ENCODE measurements at places on chromosomes 7 and 10.

DNA sequence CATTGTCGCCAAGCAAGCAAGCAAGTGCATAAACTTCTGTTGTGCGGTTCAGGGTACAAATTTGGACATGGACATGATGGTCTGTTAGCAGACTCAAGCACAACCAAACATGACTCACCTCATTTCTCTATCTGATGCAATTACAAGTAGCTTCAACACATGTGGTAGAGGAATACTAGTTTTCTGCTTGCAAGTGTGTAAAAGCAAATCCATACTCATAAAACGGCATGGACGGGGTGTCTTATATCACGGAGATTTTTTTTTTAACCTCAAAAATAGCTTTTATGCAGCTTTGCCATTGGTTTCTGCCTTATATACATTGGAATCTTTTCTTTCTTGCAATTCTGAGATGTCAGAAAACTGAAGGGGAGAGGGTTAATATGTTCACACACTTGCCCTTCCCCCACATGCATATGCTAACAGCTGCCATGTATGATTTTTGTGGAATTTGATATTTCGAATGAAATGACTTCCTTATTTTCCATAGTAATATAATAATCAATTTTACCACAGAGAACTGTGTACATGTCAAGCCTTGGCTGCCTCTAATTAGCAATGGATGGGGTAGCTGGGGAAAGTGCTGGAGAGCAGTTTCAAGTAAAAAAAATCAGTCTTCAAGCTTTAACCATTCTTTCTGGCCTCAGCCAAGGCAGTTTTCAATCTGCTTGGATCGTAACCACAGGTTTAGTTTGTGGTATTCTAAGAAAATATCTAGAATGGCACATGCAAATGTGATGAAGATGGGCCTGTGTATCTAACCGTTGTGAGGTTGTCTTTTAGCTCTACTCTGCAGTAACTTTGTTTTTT, 106.0 kb upstream of the PDCD4 start:
- DNase-seq: no peak

DNA sequence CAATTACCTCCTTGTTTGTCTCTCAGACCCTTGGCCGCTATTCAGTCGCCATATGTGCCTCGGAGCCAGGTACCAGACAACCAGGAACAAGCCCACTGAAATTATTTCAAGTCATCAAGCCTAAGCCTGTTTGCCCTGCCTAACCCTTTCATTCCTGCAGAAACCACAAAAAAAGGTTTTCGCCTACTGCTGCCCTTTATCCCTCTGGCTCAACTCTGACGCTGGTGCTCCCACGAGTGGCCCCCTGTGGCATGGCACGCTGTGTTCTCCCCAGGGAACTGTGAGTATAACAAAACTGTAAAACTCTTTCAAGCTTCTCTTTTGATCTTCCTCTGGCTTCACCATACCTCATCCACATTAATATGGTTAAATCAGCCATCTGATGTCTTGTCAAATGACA, 215.7 kb upstream of the CDC14C start:
- DNase-seq: no peak

DNA sequence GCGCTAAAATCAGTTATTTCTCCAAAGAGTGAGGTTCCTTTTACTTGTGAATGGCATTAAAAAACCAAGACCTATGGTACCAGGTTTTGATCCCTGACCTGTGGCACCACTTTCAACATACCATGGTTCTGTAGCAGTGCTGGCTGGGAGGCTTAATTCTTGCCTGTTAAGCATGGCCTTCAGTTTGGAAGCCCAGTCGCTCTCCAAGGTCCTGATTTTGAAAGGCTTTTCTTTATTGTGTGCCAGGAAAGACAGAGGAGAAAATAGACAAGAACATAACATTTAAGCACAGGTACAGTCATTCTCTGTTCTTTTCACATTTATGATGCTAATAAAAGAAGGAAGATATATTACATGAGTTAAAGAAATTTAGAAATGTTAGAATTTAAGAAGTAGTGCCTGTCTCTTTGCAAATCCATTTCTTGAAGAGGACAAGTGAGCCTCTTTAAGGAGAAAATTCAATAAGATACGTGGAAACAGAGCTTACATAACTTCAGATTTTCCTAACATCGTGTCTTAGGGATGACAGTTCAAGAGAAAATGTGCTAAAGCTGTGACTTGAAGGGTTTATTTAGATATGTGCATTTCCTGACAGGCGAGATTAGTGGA, 357.6 kb downstream of the DPP6 start:
- DNase-seq: no peak

DNA sequence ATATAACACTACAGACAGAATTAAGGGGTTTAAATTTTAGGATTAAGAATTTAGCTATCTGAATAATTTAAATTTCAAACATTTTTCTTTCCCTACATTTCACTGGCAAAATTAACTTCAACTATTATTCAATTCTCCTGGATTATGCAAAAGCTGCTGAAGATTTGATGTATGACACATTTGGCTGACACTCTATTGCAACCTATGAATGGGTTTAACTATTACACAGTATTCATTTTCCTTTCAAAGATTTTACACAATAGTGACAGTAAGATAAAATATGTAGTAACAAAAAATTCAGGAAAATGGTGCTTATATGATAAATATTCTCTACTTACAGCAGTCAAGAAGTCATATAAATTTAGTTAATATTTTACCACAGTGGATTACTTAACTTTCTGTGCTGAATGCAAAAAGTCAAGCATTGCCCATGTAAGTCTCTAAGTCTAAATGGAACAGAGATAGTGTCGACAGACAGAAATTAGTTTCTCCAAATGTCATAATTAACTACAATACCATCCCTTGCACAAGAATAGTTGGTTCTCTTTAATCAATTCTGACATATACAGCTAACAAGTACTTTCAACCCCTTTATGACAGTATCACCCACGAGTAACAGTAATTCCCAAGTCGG, 194.1 kb upstream of the FRMD4A start:
- DNase-seq: no peak

DNA sequence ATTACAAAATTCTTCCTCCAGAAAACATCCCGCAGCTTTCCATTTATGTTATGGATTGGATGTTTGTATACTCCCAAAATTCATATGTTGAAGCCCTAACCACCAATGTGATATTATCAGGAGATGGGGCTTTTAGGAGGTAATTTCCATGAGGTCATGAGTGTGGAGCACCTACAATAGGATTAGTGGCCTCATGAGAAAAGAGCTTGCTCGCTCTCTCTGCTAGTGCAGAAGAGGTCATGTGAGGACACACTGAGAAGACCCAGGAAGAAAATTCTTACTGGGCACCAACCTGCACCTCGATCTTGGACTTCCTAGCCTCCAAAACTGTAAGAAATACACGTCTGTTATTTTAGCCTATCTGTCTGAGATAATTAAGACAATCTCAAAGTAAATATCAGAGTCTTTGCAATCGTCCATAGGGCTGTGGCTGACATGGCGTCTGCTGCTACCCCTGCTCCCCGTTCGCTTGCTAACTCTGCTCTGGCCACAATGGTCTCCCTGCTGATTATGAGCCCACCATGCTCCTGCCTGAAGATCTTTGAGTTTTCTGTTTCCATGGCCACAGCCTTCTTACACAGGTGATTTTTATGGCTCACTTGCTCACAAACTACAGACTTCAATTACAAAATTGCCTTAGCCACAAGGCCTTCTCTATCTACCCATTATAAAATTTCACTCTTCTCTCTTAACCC, 333.3 kb downstream of the CACNA2D1 start:
- no peak for DNase-seq

- DNase-seq: no peak
Observed at GRCh38 chr10:113354711-113355110, 198.1 kb upstream of the HABP2 start.

DNA sequence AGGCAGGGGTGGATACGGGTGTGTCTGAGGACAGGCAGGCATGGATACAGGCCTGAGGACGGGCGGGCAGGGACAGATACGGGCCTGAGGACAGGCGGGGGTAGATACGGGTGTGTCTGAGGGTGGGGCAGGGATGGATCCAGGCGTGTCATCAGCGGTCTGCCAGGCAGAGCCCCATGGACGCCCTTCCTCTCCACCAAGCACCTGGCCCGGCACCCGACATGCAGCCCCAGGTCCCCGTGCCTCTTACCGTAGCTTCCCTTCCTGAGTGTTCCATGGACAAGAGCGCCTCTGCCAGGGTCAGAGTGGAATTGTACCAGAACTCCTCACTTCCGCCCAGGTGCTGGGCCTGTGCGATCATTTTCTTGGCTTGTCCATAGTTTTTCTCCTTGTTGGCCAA, 74.6 kb upstream of the NKX6-2 start:
- no peak for DNase-seq

- DNase-seq: no peak
Observed at GRCh38 chr10:130471486-130471885, 335.3 kb downstream of the GLRX3 start.

DNA sequence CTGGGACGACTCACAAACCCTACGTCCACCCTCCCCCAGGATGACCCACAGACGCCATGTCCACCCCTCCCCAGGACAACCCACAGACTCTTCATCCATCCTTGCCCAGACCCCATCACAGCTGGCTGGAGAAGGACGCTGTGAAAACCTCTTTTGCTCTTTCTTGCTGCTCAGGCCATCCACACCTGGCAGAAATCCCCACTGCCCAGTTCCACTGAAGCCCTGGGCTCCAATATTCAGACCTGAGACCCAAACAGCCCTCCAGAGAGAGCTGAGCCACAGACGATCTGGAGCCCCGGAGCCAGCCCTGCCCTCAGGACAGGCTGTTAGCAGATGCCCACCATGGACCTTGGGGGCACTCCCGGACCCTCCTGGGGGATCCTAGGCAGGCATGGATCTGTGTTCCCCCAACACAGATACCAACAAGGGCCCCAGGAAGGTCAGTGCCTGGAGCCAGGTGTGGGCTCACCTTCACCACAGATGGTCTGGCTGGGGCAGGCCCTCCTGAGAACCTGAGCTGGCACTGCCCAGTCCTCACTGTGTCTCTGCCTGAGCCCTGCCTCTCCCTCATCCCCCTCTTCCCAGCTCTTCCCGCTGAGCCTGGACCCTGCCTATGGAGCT, 226.2 kb downstream of the PTPRN2 start:
- DNase-seq: no peak

DNA sequence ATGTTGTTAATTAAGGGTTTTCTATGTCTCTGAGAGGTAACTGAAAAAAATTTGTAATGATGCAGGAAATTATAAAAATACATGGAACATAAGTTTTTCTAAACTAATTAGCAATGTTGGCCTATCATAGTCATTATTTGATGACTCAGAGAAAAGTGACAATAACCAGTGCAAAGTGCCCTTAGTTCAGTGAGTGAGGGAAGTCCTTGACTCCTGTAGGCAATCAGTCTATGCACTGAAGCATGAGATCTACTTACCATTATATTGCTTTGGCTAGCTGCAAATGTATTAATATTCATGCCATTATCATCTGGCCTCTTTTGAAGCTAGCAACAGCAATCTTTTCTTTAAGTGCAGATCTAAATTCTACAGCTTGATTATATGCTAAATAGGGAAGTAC, 40.6 kb downstream of the CCDC172 start:
- no peak for DNase-seq

GRCh38 chr7:111029141-111029572, 61.8 kb upstream of the LRRN3 start:
- no peak for DNase-seq

DNA sequence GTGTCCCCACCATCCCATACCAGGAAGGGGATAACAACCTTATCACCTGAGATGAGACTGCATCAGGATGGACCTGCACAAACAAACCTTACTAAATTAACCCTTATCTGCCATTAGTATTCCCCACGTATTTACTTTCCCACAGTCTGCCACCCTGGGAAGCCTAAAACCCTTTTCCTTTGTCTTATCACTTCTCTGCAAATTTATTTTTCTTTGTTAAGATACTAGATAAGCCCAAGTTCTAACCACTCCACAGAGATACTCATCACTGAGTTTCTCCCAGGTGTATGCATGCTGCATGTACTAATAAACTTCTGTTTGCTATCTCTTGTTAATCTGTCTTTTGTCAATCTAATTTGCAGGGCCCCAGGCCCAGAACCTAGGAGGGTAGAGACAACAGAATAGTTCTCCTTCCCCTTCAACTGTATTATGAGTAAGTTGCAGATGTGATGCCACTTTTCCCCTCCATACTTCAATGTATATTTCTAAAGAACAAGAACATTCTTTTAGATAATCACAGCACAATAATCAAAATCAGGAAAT, 66.0 kb downstream of the ELMO1 start:
- DNase-seq: no peak

DNA sequence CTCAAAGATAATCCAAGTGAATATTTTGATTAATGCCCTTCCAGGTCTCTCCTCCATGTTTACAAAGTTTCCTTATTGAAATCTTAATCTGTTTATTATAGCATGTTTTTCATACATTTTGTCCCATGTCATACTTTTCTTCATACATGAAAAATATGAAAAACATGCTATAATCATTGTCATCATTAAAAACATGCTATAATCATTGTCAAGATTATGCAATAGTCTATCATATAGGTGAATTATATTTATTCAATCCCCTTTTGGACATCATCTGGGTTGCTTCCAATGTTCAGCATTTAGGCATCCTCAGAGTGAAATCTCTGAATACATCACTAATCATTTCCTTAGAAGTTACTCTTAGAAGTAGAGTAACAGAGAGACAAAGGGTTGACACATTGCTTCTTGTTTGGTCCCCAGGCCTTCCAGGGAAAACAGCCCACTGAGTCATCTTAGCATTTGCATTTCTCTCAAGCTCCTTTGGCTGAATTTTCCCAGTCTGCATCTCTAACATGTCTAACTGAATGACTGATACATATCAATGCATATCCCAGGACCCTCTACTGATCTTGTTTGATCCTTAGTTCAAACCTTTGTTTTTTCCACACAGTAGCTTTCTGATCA, 87.0 kb downstream of the SGMS1 start:
- no peak for DNase-seq

DNA sequence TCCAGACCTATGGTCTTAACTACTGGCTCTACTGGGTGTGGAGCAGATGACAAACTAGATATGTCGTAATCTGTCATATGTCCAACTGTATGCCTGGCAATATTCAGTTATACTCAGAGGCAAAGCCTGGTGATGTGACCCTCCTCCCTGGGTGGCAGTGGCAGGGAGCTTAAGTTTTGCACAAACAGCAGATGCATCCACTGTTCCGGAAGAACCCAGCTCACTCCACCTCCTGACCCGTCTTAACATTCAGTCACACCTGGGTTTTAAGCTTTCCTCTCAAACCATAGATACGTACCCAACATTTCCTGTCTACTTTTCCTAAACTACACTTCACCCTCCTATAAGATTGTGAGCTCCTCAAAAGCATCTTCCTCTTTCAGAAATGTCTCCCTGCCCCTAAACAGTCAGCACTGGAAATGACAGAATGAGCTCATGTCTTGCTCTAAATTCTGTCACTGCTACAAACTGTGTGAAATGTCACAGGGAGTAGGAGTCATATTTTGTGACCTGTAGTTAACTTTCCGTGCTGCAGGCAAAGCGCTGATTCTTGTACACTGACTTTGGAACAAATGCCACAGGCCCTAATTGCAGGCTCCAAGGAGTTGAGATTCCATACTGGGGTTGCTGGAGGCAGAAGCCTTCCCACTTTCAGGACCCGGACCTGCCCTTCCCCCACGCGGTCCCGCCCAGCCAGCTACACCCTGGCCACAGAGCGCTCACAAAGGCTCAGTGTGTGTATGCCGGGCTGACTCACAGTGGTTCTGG, 23.9 kb downstream of the SCD start:
- DNase-seq: peak; percentile 84

GRCh38 chr7:80199051-80199450, 64.4 kb downstream of the GNAI1 start:
- no peak for DNase-seq

GRCh38 chr7:126801733-126802132, 451.0 kb downstream of the GRM8 start:
- no peak for DNase-seq

GRCh38 chr7:32228601-32229000, 158.4 kb upstream of the PDE1C start:
- no peak for DNase-seq

- DNase-seq: no peak
Observed at GRCh38 chr10:29688230-29688661, 53.5 kb upstream of the SVIL start.

Data from activated T-cell treated with anti-CD3 and anti-CD28 coated beads, Interleukin-2, amount 50 U/mL, for 48 hours (primary cell).